GM13977 (cell line): ENCODE measurements at places on chromosomes 2 and 18.

DNA sequence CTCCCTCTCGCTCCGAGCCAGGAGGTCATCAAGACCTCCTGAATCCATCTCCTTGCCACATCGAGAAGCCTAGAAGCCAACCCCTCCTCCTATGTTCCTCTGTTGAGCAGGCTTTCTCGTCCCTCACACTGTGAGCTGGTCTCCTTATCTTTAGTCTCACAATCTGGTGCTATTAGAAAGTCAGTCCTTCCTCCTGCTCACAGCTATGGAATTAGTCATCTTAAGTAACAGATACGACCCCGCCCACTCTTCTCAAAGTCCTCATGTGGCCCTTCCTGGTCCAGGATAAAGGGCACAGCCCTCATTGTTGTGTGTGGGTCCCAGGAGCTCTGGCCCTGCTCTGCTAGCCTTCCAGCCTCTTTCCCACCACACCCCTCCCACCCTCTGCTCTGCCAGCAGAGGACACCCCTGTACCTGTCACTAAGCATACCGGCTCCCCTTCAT is 41.4 kb upstream of the TRIB2 start:
- no peak for DNase-seq

DNA sequence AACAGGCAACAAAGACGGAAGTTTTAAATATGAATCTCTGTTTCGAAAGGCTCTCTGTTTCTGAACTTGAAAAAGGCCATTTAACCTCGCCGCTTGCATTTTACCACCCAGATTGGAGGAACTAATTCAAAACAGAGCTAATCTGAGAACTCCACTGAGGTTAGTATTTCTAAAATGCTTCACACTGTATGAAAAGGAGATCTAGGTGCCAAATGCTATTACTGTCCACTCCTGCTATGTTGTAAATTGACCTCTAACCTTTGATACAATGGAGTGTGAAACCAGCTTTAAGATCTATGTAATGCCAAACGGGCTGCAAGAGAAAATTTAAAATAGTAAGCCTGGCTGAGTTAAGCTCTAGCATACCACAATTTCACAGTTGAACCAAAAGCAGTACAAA is 364.5 kb downstream of the IRS1 start:
- DNase-seq = no peak

DNA sequence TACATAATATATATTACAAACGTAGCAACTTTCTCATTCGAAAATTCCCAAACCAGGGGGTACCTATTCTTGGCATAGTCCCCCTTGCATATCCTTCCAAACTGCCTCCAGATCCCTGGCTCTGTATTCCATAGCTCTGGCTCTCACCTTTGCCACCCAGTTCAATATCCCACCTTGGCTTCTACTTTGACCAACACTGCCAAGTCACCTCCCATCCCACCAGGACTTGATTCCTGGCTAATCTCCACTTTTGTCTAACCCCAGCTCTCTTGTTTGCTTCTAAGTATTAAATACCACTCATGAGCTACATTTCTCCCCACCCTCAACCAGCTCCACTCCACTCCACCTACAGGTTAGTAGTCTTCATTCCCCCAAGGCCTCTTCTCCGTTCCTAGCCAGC is 103.2 kb upstream of the WDR75 start:
- DNase-seq = no peak

GRCh38 chr2:189375842-189376241 is 65.4 kb upstream of the WDR75 start:
- no peak for DNase-seq

GRCh38 chr2:44935729-44936098 is 5.8 kb upstream of the SIX3 start:
- no peak for DNase-seq

GRCh38 chr2:76678383-76679024 is 843.7 kb downstream of the LRRTM4 start:
- no peak for DNase-seq

DNA sequence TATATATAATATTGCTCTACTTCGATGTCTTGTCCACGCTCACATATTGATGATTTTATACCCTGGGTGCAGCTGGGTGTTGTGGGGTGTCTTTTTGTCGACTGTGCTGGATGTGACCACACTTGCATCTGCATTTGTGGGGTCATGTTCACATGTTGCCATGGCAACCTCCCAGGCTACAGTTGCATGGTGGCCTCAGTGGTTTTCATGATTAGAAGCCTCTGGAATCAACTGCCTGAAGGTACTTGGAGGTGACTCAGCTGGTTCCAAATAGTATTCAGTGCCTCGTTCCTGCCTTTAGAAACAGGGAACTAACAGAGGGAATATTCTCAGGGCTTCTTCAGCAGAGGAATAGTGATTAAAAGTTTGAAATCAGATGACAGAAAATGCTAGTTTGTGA is 166.3 kb upstream of the NYAP2 start:
- DNase-seq = no peak

- DNase-seq = no peak
These were observed 149.3 kb downstream of the CABLES1 start for GRCh38 chr18:23284629-23285028.

DNA sequence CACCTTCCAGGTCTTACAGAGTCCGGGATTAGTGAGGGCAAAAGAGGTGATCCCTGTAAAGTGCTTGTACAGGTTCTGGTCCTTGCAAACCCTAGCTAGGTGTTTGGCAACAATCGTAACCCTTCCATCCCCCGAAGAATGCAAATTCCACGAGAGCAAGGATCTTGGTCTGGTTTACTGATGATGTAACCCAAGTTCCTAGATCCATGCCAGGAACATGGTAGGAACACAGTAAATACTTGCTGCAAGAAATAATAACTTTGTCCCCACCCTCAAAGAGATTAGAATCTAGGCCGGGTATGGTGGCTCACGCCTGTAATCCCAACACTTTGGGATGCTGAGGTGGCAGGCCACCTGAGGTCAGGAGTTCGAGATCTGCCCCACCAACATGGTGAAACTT is 6.8 kb upstream of the NEU2 start:
- DNase-seq = no peak

DNA sequence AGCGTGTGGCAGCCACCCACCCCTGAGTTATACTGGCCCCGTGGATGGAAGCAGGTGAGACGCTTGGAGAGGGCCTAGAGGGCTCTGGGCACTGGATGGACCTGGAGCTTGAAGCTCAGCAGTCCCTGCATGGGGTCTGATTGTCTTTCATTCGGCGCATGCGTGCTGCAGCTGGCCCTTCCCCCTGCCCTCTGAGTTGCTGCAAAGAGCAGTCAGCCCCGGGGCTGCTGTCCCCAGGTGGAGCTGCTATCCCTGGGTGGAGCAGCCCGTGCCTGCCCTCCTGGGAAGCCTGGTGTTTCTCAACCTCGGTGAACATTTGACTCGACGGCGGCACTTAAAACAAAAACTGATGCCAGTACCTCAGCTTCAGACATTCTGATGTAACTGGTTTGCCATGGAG is 29.6 kb downstream of the IGFBP5 start:
- no peak for DNase-seq

DNA sequence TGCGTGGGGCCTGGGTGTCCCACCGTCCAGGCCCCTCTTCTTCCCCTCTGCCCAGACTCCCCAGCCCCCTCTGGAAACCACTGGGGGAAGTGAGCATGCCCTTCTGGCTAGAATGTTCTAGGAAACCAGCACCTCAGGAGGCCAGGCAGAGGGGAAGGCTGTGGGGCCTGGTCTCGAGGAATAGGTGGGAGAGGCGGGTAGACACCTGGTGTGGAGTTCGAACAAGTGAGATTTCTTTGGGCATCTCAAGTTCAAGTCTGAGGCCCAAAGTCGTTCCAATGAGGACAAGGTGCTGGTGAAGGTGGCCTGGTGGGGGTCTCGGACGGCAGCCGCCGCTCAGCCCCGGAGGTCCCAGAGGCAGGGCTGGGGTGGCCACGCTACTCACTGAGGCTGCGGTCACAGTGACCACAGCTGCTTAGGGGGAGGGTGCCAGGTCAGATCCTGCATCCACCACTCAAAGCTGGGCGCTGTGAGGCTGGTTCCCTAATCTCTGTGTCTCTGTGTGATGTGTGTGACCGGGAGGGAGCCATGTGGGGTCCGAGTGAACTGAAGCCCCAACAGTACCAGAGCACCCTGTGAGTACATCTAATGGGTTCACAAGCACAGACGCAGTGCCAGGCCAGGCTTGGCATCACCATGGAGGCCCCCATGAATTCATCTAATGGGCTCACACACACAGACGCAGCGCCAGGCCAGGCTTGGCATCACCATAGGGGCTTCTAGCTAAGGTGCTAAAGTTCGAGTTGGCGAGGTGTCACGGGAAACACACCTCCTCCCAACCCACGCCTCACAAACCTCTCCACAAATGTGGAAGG is 26.5 kb upstream of the PXDN start:
- no peak for DNase-seq

DNA sequence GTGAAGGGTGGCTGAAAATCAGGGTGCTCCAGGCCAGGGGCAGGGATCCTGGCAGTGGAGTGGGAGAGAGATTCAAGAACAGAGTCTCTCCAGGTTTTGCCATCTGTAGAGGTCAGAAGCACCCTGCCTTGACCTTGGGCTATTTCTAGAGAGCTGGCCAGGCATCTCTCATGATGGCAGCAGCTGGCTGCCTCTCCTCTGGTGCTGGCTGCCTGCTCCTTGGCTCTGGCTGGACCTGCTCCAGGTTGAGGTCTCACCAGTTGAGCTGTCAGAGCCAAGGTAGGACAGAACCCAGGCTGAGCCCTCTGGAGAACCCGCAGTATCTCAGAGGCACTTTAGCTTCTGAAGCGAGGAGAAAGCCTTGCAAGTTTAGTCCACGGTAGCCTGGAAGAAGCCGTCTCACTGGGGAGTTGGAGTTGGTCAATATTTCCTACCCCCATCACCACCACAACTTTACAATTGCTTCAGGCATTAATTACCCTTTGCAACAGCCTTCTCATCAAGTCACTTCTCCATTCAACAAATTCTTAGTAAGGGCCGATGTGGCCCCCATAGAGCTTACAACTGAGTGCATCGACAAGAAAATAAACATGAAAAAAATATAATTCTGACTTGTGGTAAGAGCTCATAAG is 25.6 kb downstream of the GNLY start:
- DNase-seq = no peak

DNA sequence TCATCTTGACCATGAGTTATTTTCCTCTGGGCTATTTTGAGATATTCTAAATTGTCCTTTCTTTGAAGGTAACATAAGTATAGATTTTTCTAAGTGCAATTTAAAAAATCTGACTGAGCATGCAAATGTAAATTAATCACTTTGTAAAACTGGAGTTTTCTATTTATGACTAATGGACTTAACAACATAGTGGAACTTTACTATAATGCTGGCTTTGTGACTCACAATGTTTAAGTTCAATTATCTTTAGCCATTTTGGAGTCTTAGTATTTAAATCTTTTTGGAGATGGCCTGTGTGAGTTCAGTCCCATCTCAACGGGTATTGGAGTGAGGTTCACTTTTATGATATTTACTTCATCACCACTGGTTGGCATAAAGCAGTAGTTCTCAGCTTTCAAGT is 35.2 kb upstream of the NOSTRIN start:
- no peak for DNase-seq

GRCh38 chr2:193963472-193964119 is 1693.4 kb upstream of the SLC39A10 start:
- DNase-seq = peak; percentile 3

- DNase-seq = no peak
These were observed 27.8 kb downstream of the VWA3B start for GRCh38 chr2:98114643-98115330.

DNA sequence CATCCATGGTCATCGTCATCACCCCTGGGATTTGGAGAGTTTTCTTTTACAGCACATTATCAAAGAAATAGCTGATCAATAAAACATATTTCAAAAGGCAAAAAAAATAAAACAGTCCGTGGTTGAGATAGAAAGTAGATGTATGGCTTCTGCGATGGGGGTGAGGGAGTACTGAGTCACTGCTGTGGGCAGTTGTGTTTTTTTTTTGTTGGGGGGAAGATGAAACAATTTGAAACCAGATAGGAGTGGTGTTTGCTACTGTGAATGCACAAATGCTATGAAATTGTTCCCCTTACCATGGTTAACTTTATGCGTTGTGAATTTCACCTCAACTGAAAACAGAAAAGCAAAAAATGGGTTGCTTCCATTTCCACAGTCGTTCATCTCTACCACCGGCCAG is 11.9 kb upstream of the SALL3 start:
- DNase-seq = no peak

- DNase-seq = no peak
These were observed 150.5 kb upstream of the NCKAP5 start for GRCh38 chr2:133718688-133719201.

DNA sequence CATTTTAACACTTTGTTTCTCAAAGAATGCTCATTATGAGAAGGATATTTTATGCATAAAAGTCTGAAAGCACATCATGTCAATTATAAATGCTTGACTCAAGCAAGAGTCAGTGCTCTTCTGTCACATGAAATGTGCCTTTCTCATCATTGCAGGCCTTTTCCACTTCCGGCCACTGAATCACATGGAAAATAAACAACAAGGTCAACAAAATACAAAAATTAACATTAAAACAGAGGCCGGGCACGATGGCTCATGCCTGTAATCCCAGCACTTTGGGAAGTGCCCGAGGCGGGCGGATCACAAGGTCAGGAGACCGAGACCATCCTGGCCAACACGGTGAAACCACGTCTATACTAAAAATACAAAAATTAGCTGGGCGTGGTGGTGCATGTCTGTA is 480.6 kb downstream of the SPAG16 start:
- no peak for DNase-seq

DNA sequence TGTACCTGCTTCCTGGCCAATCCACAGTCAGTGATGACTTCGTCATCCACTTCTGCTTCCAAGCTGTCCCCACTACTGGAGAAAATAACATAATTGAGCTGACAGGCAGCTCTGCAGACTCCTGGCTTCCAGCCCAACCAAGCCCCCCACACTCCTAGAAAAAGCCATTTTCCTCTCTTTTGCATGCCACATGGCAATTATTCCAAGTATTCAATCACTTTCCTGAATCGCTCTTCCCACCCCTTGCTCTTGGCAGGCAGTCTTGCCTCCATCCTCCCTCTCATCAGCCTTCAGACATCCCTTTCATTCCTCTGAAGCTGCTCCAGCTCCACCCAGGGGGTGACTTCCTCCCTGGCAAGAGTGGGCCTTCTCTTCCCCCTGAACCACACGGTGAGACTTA is 14.3 kb upstream of the ST8SIA5 start:
- no peak for DNase-seq

DNA sequence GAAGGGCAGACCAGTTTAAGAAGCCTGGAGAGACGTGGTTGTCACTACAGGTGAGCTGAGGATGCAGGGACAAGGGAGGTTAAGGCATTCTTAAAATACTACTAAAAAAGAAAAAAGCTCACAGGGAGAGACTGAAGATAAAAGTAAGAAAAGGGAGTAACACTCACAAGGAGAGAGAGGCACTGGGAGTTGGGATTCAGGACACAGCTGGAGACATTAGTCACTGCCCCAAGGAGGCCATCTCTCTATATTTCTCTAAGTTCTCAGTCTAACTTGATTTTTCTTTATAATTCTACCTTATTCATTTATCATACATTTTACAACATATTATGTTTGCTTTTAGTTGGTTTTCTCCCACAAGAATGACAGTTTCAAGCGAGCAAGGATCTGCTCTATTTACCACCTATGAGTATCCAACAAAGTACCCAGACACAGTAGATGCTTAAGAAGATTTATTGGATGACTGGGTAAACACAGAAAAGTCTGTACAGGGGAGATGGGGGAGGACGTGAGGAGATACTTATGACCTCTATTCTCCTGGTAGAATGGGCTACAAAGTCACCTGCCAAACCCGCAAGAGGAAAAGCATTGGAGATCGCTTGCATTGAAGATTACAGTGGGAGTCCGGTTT is 2.2 kb downstream of the SERPINE2 start:
- no peak for DNase-seq

GRCh38 chr18:77069482-77069881 is 63.1 kb downstream of the MBP start:
- DNase-seq = no peak
